ENCODE measurements at places on chromosomes 2 and 18. TPM values are rescaled to one million over a fixed set of nuclear protein-coding genes. Genes with fewer than 3 reads are reported as not detected.

- DNase-seq: no peak
Observed at GRCh38 chr18:78406743-78407465, 572.7 kb upstream of the SALL3 start.

FBLN7 gene
- 0.21 TPM for total RNA-seq

DNA sequence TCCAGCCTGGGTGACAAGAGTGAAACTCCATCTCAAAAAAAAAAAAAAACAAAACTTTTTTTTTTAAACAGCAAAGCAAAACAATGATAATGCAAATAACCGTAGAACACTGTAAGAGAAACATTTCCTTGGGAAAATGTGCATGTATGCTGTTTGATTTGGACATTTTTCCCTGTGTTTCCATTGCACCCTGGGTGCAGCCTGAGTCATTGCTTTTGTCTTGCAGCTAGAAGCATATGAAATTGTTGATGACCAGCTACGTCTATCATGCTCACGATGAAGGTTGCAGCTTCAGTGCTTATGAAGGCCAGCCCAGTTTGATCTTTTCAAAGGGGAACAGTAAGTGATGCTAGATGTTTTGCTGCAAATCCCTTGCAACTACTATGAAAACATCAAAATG is 41.5 kb downstream of the MOGAT1 start:
- DNase-seq: no peak

DNA sequence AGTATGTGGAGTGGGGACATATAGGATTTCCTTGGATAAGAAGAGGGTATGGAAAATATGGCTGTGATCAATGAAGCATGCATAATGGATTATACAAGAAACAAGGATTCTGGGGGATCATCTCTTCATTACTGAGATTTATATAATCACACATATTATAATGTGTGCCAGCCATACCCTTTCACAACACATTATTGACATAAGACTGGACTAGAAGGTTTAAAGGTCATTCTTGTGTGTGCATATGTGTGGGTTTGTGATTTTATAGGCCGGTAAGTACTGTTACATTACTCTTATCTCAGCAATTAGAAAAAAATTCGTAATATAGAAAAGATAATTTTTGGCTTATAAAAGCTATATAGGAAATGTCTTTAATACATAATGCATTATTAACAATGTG is 62.2 kb upstream of the DCC start:
- DNase-seq: no peak

DNA sequence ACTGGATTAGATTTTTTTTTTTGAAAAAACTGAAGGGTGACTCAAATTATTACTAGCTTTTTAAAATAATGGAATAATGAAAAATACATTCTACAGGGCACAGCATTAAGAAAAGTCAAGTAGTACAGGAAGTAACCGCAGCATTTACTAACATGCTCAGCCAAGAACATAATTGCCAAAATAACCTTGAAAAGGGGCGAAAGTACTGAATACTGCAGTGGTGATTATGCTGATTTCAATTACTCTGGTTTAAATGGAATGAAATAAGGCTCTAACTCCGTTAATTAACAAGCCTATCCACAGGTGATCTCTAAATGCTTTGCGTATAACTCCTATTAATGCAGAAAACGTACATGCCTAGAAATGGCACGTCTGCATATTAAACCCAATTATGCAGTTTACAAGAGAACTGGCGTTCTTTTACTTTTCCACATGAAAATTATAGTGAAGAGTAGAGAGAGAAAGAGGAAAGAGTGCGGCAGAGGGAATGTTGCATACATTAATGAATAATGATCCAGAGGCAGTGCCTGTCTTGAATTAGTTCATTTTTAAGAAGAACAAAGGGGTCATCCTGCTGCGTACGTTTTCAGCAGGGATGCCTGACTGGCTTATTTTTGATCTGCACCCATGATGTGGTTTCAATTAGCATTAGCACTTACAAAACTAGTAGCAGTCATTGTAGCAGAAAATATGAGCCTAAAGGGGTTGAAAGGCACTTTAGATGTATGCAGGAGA is 612.4 kb downstream of the NYAP2 start:
- DNase-seq: no peak

MYO5B gene
- 29.8 TPM for total RNA-seq

DNA sequence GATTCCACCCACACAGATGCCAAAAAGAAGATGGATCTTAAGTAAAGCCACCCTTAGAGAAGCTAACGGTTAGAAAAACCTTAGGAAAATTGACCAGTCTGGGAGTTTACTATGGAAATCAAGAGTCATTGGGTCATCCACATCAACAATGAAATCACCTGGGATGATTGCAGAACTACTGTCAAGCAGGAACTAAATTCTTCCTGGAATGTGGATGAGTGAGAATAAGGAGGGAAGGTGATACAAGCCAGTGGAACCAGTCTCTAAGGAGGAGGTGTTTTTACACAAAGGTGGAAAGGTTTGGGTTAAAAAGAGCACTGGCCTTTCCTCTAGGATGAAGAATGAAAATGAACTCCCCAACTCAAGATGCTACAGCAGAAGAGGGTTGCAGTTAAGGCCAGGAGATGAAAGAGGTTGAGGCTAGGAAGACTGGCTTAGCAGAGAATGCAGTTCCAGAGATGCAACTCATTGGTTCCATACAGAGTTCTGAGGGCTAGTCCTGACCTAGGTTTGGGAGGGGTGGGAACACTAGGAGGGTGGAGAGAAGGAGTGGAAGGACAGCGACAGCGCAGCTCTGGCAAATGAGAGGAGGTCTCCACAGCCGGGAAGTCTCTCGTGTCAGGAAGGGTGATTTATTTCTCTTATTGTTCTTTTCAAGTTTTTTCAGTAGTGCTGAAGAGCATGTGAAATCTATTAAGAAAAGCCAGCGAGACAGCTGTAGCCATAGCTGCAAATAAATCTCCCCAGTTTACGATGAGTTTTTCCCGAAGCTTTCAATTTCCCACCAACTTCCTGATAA is 27.7 kb upstream of the KDM3A start:
- DNase-seq: no peak

Measured in mammary epithelial cell (primary cell).